ENCODE measurements at places on chromosomes 3 and 15. TPM values are rescaled to one million over a fixed set of nuclear protein-coding genes. Genes with fewer than 3 reads are reported as not detected.

DNA sequence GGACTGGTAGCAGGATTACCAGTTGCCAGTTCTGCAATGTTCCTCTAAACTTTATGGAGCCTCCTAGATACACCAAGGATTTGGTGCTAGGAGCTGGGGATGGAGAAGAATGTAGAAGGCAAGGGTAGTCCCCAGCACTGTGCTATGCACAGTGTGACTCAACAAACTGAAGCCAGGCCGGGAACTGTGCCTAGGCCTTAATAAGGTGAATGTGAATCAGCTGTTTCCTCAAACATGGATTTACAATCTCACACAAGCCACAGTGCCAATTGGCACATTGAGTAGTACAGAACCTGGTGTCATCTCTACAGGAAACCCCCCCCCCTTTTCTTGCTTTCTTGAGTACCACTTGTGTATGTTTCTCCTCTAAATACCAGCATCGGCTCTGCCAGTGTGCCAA lies 32.5 kb downstream of the MRPS25 start:
- no peak overlapping the region for H3K4me3 ChIP-seq
- DNase-seq: no peak
- H3K36me3 ChIP-seq: peaks cover 11% of the 10 kb centered on the region
- H3K27me3 ChIP-seq: no peaks in the 10 kb centered on the region
- H3K27ac ChIP-seq: no peak overlapping the region

DNA sequence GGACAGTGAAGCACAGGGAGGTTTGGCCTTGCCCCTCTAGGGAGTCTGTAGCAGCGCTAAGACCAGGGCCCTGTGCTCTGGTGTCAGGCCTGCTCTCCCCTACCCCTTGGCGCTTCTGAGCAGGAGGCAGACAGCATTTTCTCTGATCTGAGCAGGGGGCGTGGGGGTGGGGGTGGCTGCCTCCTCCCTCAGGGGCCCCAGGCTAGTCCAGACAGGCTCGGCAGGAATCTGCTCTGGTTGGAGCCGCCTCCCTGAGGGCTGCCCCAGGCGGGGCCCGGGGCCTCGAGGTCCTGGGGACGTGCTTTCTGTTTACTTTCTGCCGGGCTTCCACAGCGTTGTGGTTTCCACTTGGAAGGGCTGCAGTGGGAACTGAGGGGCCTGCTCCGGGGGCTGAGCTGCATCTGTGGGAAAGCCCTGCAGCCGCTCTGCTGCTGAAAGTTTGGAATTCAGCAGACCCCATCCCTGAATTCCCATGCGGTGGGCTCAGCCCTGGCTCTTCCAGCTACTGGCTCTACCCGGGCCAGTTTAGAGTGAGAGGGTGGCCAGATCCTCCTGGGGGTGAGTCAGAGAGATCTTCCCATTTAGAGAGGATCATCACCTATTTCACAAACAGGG lies 105.4 kb downstream of the LINGO1 start:
- H3K4me1 ChIP-seq: peaks cover 15% of the 10 kb centered on the region
- no peak for DNase-seq
- peak overlapping the region; percentile 69 for H3K27ac ChIP-seq
- H3K36me3 ChIP-seq: no peaks in the 10 kb centered on the region

DNA sequence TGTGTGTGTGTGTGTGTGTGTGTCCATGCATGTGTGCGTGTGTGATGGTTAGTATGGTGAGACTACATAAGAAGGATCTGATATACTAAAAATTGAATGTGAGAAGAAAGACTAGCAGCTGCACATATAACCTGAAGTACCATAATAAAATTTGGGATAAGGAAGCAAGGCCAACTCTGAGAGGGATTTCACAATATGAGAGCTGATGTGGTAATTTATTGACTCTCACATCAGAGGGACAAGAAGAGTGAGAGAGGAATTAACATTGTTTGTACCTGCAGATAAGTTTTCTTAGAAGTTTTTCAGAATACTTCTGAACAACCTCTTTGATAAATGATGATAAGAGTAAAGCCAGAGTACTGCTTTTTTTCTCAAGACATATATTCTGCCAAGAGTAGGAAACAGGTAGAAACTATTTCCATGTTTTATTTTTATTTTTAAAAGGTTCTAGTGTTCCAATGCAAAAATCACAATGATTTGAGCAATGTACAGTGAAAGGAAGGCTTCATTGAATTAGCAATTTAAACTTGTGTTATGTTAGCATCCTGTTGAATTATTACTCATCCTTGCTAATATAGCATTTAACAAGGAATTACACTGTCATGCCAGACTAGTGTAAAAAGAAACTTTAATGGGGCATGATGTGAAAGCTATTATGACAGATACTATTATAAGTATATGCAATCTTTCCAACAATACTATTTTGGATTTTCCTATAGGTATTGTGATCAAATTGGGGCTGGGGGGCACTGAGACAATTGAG lies 415.5 kb upstream of the ARPP21 start:
- H3K4me1 ChIP-seq: no peaks in the 10 kb centered on the region
- H3K36me3 ChIP-seq: peaks cover 6% of the 10 kb centered on the region
- H3K4me3 ChIP-seq: no peak overlapping the region

GRCh38 chr15:93040288-93041158 lies 48.5 kb downstream of the RGMA start:
- DNase-seq: no peak
- no peaks in the 10 kb centered on the region for H3K36me3 ChIP-seq
- peaks cover 15% of the 10 kb centered on the region for H3K27me3 ChIP-seq
- H3K27ac ChIP-seq: no peak overlapping the region
- H3K4me3 ChIP-seq: no peak overlapping the region

DNA sequence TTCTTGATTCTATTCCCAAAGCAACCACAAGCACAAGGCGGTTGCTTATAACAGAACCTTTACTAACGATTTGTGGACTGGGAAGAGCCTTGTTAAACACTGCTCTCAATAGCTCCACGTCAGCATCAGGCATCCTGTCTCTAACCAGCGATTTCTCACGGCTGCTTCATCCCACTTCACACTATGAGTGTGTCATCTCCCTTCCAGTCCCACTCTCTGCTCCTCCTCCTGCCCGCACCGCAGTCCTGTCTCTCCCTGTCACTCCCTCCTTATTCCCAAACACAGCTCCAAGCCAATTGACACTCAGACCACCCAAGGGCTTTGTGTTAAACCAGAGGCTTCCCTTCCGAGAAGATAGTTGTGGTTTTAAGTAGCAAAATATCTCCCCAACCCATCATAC lies 94.8 kb downstream of the ABHD5 start:
- peak; percentile 38 for DNase-seq
- no peaks in the 10 kb centered on the region for H3K36me3 ChIP-seq
- no peak overlapping the region for H3K4me3 ChIP-seq
- H3K4me1 ChIP-seq: peaks cover 8% of the 10 kb centered on the region

CAV3 gene
- total RNA-seq: not detected

GRCh38 chr15:40498418-40498817 lies 27.6 kb downstream of the CHST14 start:
- no peak overlapping the region for H3K4me3 ChIP-seq
- peaks cover 17% of the 10 kb centered on the region for H3K27me3 ChIP-seq
- peak; percentile 50 for DNase-seq
- no peaks in the 10 kb centered on the region for H3K36me3 ChIP-seq

DNA sequence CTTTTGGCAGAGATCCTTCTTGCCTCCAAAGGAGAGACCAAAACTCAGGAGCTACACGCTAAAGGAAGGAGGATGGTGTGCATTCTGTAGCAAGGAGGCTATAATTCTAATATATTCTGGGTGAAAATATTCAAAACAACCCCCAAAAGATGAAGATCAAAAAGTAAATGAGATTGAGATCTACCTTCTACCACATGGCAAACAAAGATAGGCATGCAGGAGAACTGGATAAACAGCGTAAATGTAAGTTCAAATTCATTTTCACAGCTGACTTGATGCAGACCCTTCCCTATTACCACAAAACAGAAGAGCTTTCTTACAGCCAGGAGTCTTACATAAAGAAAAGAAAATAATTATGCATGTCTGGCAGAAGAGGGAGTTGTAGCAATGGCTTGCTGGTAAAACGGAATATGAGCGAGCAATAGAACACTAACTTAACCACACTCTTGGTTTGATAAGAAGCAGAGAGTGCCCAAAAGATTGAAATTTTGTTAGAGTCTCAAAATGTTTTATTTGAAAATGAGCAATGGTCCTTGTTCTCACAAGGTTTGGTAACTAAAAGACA lies 272.7 kb downstream of the MECOM start:
- H3K4me3 ChIP-seq: no peak overlapping the region
- H3K27ac ChIP-seq: no peak overlapping the region
- no peaks in the 10 kb centered on the region for H3K36me3 ChIP-seq

GRCh38 chr3:106008766-106009165 lies 140.0 kb upstream of the CBLB start:
- no peak for DNase-seq
- H3K4me3 ChIP-seq: no peak overlapping the region
- H3K27ac ChIP-seq: no peak overlapping the region
- H3K27me3 ChIP-seq: no peaks in the 10 kb centered on the region
- H3K36me3 ChIP-seq: no peaks in the 10 kb centered on the region

- no peak for DNase-seq
- H3K36me3 ChIP-seq: peaks cover 8% of the 10 kb centered on the region
- H3K4me1 ChIP-seq: no peaks in the 10 kb centered on the region
These were observed 65.4 kb upstream of the P2RY1 start for GRCh38 chr3:152769523-152769922.

All from HFFc6 (cell line).